Posterior cingulate gyrus (tissue), 11 donors: ENCODE measurements at places on chromosomes 5 and 9.

DNA sequence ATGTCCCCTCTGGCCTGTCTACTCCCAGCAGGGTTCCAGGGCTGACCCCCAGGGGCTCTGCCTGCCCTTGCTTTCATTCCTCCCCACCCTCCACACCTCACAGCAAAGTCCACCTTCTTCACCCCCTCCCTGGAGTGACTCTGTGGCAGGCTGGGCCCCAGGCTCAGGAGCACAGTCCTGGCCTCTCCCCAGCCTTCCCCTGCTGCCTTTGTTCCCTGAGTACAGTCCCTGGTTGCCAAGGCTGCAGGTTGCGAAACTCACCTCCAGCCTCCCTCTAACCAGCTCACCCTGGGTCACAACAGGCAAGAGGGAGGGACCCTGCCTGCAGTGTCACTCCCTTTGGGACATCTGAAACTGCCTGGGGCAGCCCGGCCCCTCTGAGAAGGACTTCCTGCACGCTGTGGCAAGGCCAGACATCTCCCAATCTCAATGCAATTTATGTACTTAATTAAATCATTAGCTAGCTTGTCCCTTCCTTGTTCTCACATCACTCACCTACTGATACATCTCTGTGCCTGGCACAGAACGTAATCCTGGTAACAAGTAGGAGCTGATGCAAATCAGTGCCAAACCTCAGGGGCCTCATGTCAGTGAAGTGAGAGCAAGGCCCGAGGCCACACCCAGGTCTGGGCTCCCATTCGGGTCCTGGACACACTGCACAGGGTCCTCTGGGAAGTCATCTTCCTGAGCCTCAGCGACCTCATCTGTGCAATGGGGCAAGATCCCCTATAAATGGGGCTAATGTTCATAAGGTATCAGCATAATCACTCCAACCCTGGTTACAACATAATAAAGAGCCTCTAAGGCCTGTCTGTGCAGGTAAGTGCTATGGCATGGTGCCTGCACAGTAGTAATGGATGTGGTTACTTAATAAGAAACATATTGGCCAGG lies 27.3 kb upstream of the TRIM14 start:
- no peak for DNase-seq

DNA sequence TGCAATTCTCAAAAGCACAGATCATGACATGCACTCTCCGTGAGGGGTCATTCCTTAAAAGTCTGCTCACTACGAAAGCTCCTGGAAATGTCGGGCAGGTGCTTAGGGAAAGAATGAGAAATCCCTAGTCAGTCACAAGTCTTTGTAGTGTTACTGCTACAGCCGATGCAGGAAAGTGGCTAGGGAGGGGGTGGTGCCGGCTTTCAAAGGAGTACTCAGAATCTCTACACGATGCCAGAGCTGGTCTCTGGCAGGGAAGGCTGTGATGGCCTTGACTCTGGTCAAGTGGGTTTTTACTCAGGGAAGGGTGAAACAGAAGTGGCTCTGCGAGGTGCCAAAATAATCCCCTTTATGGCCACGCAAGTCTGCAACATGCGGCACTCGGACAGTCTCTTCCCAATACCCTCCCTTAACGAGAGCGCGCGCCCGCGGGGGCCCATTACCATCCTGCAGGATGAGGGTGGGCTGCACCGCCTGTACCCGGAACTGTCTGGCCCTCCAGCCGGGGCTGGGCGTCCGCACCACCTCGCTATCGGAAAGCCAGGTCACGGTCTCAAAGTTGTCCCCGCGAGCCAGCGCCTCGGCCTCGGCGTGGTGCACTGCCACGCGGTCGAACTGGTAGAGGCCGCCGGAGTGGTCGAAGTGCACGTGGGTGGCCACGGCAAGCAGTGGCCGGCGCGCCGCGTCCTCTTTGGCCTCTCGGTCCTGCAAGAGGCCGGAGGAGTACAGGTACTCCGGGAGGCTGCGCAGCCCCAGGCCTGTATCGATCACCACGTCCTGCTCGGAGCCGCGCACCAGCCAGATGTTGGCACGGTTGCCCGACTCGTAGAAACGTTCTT lies 956 bp downstream of the MBLAC2 start:
- no peak for DNase-seq

- no peak for DNase-seq
Measured at GRCh38 chr5:10826971-10827370, 65.9 kb upstream of the DAP start.

DNA sequence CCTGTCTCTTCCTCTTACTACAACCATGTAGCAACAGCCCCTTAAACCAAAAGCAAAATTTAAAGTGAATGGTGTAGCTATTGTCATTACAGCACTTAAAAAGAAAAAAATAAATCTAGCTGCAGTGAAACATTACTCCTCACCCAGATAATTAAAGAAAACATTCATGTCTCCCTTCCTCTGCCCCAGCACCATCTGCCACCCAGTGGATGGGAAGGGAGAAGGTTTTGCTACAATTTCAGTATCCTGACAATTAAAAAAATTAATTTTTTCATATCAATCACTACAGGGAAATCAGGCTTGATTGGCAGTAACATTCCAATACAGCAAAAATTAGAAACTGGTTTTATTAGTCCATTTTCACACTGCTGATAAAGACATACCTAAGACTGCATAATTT lies 147.4 kb upstream of the PUM3 start:
- DNase-seq = no peak
